SW480 (cell line): ENCODE measurements at places on chromosomes 3 and 15.

DNA sequence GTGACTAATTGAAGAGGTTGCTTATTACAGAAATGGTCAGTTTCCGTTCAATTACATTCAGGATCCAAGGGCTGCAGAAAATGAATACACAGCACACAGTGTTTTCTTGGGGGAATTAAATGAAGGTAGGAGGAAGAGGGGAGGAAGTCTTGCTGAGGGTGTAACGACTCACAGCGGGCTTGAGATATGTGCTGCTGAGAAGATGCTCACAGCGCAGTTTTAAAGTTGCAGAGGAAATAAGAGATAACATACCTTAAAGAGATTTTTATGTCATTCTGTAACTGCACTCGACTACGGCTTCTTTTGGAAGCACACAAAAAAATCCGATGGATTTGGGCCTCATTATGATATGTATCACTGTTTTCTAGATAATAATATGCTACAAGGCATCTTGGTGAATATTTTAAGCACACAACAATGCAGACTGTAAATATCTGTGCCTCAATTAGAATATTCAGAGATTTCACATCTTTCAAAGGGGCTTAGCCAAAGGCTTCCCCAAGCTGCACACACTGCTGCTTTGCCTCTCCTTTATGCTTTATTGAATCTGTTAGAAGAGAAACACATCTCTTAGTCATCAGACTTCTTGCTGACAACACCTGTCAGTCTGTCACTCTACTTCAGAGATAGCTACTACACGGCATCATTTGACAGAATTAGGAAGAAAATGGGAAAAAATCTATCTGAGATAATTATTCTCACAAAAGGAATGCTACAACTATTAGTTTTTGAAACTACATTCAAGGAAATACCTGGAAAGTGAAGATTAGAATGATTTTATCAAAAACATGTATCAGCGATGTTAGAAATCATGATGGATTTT is 773.2 kb downstream of the OTOL1 start:
- no peak for DNase-seq

- DNase-seq, result no peak
These were observed 63.1 kb downstream of the FOXP1 start for GRCh38 chr3:71520161-71521020.

- DNase-seq, result peak; percentile 57
These were observed 7.7 kb downstream of the CCR5 start for GRCh38 chr3:46378426-46378942.

GRCh38 chr15:66233487-66234415 is 19.8 kb downstream of the MEGF11 start:
- DNase-seq, result peak; percentile 86

DNA sequence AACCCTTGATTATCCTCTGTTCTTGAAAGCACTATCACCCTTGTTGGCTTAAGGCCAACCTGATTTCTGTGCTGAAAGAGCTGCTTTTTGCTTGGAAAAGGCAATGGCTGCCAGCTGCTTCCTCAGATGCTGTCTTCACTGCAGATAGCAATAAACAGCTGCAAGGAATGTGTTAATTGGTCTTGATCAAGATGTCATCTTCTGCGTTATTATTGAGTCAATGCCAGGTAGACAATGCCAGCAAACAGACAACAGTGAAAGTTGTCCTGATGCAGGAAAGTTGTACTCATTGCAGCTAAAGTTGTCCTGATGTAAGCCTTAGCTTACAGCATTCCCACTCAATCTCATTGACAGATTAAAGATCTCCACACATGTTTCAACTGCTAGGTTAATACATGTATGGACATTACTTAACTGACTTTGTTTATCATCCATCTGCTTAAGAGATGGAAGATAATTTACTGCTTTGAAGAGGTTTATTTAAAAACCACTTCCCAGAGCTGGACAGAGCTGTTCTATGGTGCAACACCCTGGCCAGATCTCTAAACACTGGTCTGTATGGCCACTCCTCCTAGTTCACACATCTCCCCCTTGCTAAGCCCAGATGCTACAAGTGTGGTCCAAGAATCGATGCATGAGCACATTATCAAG is 251.0 kb upstream of the MCTP2 start:
- DNase-seq, result no peak

DNA sequence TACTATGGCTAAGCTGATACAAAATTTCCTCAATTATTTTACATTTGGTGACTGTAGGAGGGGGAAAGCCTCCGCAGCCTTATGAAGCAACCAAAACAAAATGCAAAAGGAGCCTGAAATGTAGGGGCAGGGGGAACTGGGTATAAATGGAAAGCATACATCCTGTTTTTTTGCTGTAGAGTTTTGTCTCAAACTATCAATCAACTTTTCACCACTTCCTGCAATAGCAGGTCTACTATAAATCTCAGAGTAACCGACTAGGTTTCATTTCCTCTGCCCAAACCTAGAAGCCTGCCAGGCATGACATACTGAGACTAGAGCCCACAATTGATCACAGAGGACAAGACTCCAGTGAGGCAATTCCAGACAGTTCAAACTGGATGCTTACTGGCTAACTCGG is 91.3 kb downstream of the SHQ1 start:
- no peak for DNase-seq

DNA sequence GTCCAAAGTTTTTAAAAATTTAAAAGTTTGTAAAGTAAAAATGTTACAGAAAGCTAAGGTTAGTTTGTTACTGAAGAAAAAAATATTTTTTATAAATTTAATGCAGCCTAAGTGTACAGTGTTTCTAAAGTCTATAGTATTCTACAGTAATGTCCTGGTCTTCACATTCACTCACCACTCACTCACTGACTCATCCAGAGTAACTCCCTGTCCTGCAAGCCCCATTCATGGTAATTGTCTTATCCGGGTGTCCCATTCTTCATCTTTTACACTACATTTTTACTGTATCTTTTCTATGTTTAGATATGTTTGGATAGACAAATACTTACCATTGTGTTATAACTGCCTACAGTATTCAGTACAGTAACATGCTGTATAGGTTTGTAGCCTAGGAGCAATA is 36.7 kb upstream of the ATP10A start:
- DNase-seq, result no peak

GRCh38 chr3:56621681-56622080 is 61.4 kb downstream of the TASOR start:
- no peak for DNase-seq

DNA sequence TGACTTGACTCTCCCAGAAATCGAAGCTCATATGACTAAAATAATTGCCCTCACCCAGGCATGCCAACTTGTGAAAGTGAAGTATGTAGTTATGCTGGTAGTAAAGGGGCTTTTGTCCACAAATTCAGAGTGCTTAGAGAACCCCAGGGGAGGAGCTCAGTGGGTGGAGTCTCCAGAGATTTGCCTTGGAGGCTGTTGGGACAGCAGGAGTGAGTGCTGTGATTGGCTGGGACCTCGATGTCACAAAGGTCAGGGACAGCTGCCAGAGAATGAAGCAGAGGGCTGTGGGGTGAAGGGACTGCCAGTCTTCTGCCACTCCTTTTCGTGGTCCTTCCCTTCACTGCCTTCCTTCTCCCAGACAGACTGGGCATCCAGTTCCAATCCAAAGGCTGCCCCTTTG is 49.8 kb downstream of the ZNF445 start:
- no peak for DNase-seq

DNA sequence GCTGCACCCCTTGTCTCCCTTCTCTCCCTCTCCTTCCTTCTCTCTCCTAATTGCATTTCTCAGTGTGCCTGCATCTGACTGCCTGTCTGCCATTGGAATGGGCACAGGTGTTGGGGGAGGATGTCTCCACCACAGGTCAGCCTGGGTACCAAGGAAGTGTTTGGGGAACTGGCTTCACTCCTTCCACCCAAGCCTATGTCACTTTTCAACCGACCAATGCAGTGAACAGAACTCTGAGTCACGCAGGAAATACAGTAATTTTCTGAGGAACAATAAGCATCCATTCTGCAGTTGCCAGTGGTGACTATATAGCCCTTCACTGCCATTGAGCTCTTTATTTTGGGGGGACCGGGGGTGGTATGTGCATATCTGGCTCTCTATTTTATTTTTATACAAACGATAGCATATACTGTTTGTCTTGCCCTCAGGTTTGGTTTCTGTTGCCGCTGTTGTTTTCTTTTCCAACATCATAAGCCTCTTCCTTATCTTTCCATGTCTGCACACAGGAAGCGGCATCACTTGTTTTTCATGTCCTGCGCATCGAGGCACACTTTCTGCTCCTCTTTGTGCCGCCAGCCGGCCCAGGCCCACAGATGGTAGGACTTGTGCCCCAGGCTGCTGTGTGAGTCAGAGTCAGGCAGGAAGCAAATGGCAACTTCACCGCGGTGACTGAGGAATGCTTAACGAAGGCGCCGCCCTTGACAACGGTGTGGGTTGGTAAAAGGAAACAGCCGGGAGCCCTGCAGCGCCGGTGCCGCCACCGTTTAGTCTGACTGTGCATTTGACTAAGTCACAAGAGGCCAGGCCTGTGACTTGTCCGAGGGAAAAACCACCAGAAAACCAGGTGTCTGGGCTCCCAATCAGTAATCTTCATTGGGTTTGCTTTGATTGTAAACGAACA is 21.1 kb upstream of the CDCP1 start:
- peak; percentile 98 for DNase-seq
